ENCODE measurements at places on chromosomes 12 and 14. TPM values are rescaled to one million over a fixed set of nuclear protein-coding genes. Genes with fewer than 3 reads are reported as not detected.

OR4K13 gene
- total RNA-seq = not detected

KRT76 gene
- not detected for total RNA-seq

KLHDC1 gene
- total RNA-seq = 1.1 TPM

GMFB gene
- total RNA-seq = 31.2 TPM

SERPINA9 gene
- total RNA-seq = not detected

LRRC74A gene
- not detected for total RNA-seq

RPL10L gene
- total RNA-seq = not detected

NACA gene
- total RNA-seq = 803 TPM

TARBP2 gene
- total RNA-seq = 29.7 TPM

LRIG3 gene
- total RNA-seq = not detected

PA2G4 gene
- 293 TPM for total RNA-seq

NELL2 gene
- 76.9 TPM for total RNA-seq

CD163L1 gene
- not detected for total RNA-seq

FAM177A1 gene
- 40.1 TPM for total RNA-seq

PTCSC3 gene
- total RNA-seq = not detected

SBNO1 gene
- 45.3 TPM for total RNA-seq

TPPP2 gene
- total RNA-seq = not detected

ERBB3 gene
- 1.8 TPM for total RNA-seq

SPTB gene
- total RNA-seq = not detected

ALDH6A1 gene
- total RNA-seq = 15.5 TPM

OR6C6 gene
- total RNA-seq = not detected

UNC79 gene
- 0.02 TPM for total RNA-seq

CLEC4E gene
- not detected for total RNA-seq

KRT75 gene
- not detected for total RNA-seq

All from activated CD8-positive, alpha-beta memory T cell treated with anti-CD3 and anti-CD28 coated beads, Interleukin-2, amount 10 ng/mL, durations not matched to agents 7 days and 5 days (primary cell).